Activated T-helper 1 cell treated with anti-CD3 and anti-CD28 coated beads, Interleukin-12 subunit alpha, Interleukin-12 subunit beta, Interleukin-2, Interleukin-4 antibody, amounts not matched to agents 30 ng/mL and 10 ng/mL and 1 ng/mL, durations not matched to agents 14 hours and 24 hours and 36 hours (primary cell): ENCODE measurements at places on chromosomes 5 and 9. TPM values are rescaled to one million over a fixed set of nuclear protein-coding genes. Genes with fewer than 3 reads are reported as not detected.

DNA sequence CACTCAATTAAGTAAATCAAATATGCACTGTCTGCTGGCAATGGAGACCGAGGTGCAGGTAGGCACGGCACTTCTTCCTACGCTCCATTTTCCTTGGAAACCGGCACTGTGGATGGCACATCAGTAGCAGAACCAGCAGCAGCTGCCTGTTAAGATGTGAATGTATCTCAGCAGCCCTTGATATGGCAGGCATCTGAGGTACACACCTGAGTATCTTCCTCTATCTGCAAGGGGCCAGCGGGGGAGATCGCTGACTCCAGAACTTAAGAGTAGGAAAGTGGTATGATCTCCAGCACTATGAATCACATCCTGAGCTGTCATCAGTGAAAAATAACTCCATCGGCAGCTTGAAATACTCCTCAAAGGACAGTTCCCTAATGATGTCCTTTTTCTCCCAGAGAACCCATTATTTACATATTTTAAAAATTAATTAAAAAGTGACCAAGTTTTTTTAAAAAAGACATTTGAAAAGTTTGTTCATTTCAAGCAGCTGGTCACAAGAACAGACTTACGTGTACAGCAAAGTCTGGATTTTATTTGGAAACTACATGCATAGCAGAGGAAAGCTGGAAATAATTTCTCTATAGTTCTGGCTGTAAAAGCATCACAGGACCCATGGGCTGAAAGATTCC is 97.1 kb downstream of the ADAMTS12 start:
- H3K36me3 ChIP-seq = no peaks in the 10 kb centered on the region
- no peak for DNase-seq
- H3K4me3 ChIP-seq = no peak overlapping the region
- H3K4me1 ChIP-seq = no peaks in the 10 kb centered on the region
- no peak overlapping the region for H3K27ac ChIP-seq
- peaks cover 2% of the 10 kb centered on the region for H3K27me3 ChIP-seq

- no peak overlapping the region for H3K4me3 ChIP-seq
- no peak for DNase-seq
- no peak overlapping the region for H3K27ac ChIP-seq
- H3K36me3 ChIP-seq = no peaks in the 10 kb centered on the region
Measured at GRCh38 chr5:10301842-10302610, 5.7 kb downstream of the CMBL start.

DNAH5 gene
- not detected in 2 replicates for total RNA-seq

DNA sequence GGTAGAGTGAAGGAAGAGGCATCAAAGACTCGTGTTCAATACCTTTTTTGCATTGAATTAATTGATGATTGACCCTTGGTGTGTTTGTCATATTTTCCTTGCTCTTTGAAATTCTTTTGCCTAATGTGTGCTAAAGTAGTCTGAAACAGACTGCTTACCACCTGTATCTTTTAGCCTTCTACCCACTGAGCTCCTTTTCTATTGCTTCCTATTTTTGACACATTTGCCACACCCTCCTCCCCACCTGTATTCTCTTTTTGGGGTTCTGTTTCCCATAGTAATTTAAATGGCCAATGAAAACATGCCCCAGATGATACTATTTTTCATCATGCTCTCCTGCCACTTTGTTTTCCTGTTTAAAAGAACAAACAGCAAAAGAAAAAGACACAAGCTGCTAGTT is 78.5 kb downstream of the ZCCHC7 start:
- DNase-seq = no peak
- no peaks in the 10 kb centered on the region for H3K27me3 ChIP-seq
- peaks cover 25% of the 10 kb centered on the region for H3K36me3 ChIP-seq
- H3K27ac ChIP-seq = no peak overlapping the region
- H3K4me1 ChIP-seq = peaks cover 49% of the 10 kb centered on the region
- H3K4me3 ChIP-seq = no peak overlapping the region

KIF4B gene
- total RNA-seq = 0.05 TPM in 2 replicates

GRCh38 chr5:56565283-56565615 is 250.1 kb upstream of the MAP3K1 start:
- no peak overlapping the region for H3K4me3 ChIP-seq
- no peak for DNase-seq
- peaks cover 7% of the 10 kb centered on the region for H3K4me1 ChIP-seq

ASTN2 gene
- total RNA-seq = 2.5 and 3.3 TPM in 2 replicates

TMC1 gene
- total RNA-seq = not detected in 2 replicates

- H3K4me1 ChIP-seq = no peaks in the 10 kb centered on the region
- DNase-seq = no peak
- H3K36me3 ChIP-seq = no peaks in the 10 kb centered on the region
- no peak overlapping the region for H3K27ac ChIP-seq
- no peak overlapping the region for H3K4me3 ChIP-seq
Measured at GRCh38 chr9:2970864-2971263, 127.0 kb upstream of the PUM3 start.

- H3K27ac ChIP-seq = no peak overlapping the region
- H3K27me3 ChIP-seq = peaks cover 3% of the 10 kb centered on the region
- H3K4me1 ChIP-seq = peaks cover 7% of the 10 kb centered on the region
- no peak for DNase-seq
- H3K4me3 ChIP-seq = no peak overlapping the region
Measured at GRCh38 chr9:97593960-97594359, 39.2 kb downstream of the TSTD2 start.

MYMK gene
- not detected in 2 replicates for total RNA-seq

GRCh38 chr9:126147186-126147935 is 179.3 kb upstream of the MVB12B start:
- no peak overlapping the region for H3K27ac ChIP-seq
- peaks cover 11% of the 10 kb centered on the region for H3K27me3 ChIP-seq
- no peaks in the 10 kb centered on the region for H3K36me3 ChIP-seq
- DNase-seq = no peak
- H3K4me1 ChIP-seq = peaks cover 11% of the 10 kb centered on the region

DNA sequence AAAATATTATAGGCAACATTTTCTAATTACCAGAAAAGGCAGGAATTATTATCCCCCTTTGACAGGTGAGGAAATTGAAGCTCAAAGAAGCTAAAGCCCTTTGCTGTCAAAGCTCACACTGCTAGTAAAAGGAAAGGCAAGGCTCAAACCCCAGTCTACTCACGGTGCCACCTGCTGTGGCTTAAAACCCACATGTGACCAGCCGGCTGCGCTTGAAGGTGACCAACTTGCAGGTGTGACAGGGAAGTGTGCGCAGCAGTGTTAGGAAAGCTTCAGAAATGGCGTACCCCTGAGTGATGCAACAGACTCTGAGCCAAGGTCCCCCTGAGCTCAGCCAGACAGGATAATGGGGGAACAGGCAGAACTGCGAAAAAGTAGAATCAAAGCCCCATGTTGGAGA is 45.2 kb downstream of the PAX5 start:
- peaks cover 2% of the 10 kb centered on the region for H3K36me3 ChIP-seq
- peaks cover 57% of the 10 kb centered on the region for H3K27me3 ChIP-seq
- H3K4me3 ChIP-seq = no peak overlapping the region
- no peak overlapping the region for H3K27ac ChIP-seq
- DNase-seq = no peak

- no peak overlapping the region for H3K4me3 ChIP-seq
- H3K27me3 ChIP-seq = peaks cover 23% of the 10 kb centered on the region
- H3K4me1 ChIP-seq = peaks cover 23% of the 10 kb centered on the region
- no peaks in the 10 kb centered on the region for H3K36me3 ChIP-seq
- no peak overlapping the region for H3K27ac ChIP-seq
Measured at GRCh38 chr9:89558948-89559347, 45.9 kb upstream of the GADD45G start.

GRCh38 chr9:1013021-1013420 is 36.6 kb downstream of the DMRT3 start:
- H3K27me3 ChIP-seq = peaks cover 4% of the 10 kb centered on the region
- no peak for DNase-seq
- no peak overlapping the region for H3K27ac ChIP-seq
- no peaks in the 10 kb centered on the region for H3K36me3 ChIP-seq
- H3K4me3 ChIP-seq = no peak overlapping the region

FOXD4L6 gene
- total RNA-seq = 0.16 TPM in 1 of 2 replicates, not detected in the other

DNA sequence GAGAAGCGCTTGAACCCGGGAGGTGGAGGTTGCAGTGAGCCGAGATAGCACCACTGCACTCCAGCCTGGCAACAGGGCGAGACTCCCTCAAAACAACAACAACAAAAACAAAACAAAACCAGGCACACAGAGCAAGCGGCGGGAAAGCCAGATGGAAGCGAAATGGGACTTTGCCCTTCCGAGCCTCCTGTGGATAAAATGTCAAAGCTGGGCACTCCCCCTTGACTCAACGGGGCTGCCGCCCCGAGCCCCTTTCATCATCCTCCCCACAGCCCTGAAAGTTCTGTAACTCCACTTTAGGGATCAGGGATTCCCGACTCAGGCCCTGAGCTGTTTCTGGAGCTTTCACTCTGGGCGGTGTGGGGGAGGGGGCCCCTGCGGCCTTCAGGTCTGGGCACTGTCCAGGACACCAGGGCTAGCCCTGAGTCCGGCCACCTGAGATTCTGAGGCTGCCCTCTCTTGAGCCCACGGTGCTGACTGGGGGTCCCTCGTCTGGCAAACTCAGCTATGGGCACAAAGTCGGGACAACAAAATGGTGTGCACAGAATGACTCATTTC is 30.6 kb upstream of the OBP2B start:
- no peak overlapping the region for H3K27ac ChIP-seq
- H3K27me3 ChIP-seq = peaks cover 14% of the 10 kb centered on the region
- no peak for DNase-seq

DNA sequence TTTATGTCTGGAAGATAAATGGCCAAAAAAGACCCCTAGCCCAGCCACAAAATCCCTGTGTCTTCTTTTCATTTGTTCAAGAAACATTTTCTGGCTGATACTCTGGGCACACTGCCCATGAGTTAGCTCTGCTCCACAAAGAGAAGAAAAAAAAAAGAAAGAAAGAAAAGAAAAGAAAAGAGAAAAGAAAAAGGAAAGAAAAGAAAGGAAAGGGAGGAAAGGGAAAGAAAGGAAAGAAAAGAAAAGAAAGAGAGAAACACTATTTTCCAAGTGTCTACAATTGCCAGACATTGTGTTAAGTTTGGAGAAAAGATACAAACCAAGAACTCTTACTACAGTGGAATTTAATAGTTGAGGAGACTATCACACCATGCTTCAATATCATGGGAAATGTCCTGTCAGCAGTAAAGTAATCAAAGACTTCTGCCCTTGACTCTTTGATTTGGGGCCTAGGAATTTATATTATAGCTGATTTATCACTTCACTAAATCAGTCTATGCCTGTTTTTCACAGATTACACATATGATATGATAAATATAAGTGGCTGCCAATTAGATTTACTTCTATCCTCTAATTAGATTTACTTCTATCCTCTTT is 3.0 kb downstream of the TRMO start:
- peaks cover 61% of the 10 kb centered on the region for H3K4me1 ChIP-seq
- H3K27ac ChIP-seq = peak overlapping the region; percentile 90
- DNase-seq = no peak

DDX41 gene
- 151 and 166 TPM in 2 replicates for total RNA-seq
